ENCODE measurements at places on chromosomes 1 and 21.

- no peak for DNase-seq
Observed at GRCh38 chr1:183697814-183698590, 44.9 kb upstream of the APOBEC4 start.

DNA sequence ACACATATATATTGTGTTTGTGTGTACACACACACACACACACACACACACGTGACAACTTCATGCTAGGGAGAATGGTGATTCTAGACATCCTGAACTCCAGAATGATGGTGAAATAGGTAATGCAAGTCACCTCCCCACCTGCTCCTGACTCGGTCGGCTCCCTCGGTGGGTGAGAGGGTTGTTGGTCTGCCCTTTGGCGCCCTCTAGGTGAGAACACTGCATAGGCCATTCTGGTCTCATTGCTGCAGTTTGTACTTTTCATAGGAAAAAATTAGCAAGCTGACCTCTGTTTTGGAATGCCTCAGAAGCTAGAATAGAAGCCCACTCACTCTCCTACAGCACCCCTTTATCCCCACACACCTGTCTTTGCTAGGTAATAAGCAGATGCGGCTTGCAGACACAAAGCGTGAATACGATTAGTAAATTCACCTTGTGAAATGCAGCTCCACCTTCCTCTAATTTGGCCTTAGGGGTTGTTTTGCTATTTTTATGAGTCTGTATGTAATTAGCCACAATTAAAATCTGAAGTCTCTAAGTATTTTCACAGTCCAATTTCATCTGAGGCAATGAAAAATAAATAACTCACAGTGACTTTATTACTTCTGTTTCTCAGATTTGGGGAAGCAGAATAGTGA is 130.0 kb upstream of the KCNJ15 start:
- DNase-seq, result no peak

GRCh38 chr1:36853638-36854037 is 180.7 kb downstream of the GRIK3 start:
- DNase-seq, result no peak

GRCh38 chr1:172845371-172845770 is 186.5 kb downstream of the FASLG start:
- DNase-seq, result no peak

DNA sequence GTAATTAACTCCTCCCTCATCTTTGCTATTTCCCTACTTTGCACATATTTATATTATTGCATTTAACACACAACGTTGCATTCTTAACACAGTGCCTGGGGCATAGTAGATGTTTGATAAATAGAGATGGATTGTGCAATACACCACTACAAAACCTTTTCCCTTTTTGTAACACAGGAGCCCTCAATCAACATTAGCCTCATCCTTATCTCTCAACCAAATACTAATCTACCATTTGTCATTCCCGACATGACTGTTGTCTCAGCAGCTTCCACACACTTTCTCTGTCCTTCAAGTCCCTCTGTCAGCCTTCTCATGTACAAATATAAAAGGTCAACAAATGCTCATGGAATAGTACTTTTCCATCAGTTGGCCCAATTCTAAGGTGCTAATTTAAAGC is 78.9 kb upstream of the KCNK2 start:
- no peak for DNase-seq

Data from cortex of kidney (tissue), 1 donor.